RPMI8226 (cell line): ENCODE measurements at places on chromosomes 1 and 21.

GRCh38 chr1:178101266-178101630, 7.3 kb downstream of the RASAL2 start:
- no peak for DNase-seq

DNA sequence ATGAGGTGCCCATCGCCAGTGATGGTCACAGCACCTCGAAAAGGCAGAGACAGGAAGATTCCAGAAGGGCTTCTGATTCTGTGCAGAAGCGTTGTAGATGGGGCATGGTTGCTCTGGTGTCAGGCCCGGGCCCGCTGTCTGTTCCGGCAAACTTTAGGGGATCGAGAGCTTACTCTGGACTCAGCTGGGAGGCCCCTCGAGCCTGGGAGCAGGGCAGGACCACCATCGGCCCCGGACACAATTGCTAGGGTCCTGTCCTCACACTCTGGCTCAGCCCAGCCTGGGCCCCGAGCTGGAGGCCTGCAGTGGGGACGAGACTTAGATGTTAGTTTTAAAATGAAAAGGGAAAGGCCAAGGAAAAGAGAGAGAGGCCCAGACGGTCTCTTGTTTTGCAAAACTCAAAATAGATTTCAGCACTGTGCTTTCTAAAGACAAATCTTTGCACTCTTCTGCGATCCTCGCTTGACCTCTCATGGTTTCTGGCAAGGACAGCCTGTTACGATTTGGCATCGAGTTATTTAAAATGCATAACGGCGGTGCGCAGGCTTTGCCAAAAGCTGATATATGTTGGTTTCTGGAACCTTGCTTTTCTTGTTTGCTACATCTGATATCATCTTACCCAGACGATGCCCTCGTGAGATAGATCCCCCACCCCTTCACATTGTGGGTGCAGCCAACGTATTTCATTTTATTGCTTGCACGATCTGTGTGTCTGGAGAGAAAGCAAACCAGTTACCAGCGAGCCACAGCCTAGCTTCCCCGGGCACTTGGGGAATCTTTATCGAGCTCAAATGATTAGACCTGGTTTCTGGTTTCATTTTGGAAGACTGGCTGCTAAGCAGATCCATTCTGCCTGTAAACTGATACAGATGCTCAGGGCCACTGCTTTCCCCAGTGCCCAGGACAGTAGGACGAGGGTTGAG, 58.0 kb downstream of the PRDM16 start:
- DNase-seq, result no peak

GRCh38 chr1:161119092-161119903, 1.4 kb downstream of the NIT1 start:
- DNase-seq, result peak; percentile 64

GRCh38 chr1:21680918-21681317, 11.8 kb upstream of the RAP1GAP start:
- no peak for DNase-seq

GRCh38 chr1:242651817-242652216, 127.3 kb upstream of the PLD5 start:
- peak; percentile 20 for DNase-seq

GRCh38 chr1:158249646-158250045, 4.6 kb upstream of the CD1A start:
- no peak for DNase-seq

DNA sequence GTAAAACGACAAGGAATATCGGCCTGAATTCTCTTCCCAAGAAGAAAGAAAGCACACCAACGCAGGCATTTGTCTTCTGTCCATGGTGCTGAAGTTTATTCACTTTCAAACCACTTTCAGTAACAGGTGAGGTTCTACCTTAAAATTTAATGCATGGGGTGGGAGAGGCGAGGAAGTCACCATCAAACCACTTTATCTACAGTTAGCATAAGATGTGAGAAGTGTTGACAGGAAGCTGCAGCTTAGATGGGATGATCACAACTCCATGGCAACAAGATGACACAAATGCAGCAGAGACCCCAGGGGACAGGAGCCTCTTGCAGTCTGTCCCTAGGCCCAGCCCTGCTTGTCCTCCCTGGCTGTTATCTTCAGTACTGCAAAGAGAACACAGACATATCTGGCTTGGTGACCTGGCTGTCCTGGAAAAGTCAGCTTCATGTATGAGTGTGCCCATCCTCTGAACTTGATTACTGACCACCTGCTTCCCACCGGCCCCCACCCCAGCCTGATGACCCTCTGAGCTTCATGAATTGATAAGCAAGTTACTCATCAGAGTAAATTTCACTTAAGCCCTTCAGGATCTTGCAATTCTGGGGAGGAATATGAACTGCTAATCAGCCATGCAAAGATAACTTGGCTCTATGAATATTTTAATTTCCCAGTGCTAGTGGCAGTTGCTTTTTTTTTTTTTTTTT, 1.8 kb downstream of the NPPA start:
- peak; percentile 44 for DNase-seq

GRCh38 chr21:44579833-44580144, 615 bp downstream of the KRTAP10-5 start:
- DNase-seq, result no peak

DNA sequence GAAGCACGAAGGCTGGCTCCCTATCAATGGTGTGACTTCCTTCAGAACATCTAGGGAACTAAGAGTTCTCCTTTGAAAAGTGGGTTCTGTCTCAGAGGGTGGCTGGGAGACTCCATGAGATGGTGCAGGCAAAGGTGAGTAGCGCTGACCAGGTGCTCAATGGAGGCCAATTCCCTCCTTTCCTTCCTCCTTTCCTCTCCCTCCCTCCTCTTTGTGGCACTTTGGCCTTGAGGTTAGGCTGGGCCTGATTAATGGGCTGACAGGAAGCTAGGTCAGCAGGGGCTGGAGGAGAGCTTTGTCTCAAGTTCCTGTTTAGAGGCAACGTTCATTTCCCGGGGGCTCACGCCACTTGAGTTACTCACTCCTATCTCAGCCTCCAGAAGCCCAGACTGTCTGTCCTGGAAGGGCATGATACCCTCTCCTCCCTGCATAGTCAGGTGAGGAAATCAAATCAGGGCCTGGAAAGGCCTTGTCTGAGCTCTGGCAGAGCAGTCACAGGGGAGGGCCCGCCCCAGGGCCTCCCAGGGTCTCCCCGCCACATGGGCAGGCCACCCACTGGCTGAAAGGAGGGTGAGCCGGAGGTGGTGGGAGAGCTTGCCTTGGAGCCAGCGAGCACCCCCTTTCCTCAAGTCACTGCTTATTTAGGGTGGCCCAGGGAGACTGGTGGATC, 58.4 kb upstream of the SSBP3 start:
- peak; percentile 41 for DNase-seq

DNA sequence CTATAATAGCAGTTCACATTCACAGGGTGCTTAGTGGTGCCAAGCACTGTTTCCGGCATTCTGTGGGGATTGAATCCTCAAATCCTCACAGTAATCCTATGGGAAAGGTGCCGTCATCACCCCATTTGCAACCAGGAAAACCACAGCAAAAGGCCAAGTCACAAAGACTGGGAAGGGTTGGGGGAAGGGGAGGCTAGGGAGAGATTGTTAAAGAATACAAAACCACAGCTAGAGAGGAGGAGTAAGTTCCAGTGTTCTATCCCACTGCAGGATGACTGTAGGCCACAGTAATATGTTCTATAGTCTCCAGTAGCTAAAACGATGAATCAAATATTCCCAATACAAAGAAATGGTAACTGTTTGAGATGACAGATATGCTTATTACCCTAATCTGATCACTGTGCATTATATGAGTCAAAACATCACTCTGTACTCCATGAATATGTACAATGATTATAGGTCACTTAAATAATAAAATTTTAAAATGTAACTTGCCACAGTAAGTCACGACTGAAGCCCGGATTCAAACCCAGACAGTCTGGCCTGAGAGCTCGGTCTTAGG, 256.8 kb downstream of the TOMM20 start:
- DNase-seq, result no peak

DNA sequence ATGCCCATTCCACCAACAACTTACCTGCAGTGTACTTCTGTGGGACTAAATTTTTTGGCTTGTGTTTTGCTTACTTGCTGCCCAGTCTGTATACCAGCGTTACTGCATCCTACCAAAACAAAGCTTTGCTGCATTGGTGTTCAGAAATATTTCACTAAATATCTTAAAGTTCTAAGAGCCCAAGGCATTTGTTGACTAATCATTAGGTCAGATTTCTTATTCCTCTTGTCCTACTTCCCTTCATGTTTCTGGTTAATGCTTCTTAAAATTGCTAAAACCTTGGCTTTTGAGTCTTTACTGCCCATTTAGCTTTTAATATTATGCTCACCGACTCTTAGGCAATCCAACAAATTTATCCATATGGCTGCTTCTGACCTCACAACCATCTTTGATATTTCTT, 161.8 kb downstream of the DPYD start:
- no peak for DNase-seq

- DNase-seq, result no peak
Observed at GRCh38 chr1:207494171-207494570, 1.8 kb upstream of the CR1 start.

GRCh38 chr1:88472298-88472697, 211.8 kb upstream of the PKN2 start:
- no peak for DNase-seq

DNA sequence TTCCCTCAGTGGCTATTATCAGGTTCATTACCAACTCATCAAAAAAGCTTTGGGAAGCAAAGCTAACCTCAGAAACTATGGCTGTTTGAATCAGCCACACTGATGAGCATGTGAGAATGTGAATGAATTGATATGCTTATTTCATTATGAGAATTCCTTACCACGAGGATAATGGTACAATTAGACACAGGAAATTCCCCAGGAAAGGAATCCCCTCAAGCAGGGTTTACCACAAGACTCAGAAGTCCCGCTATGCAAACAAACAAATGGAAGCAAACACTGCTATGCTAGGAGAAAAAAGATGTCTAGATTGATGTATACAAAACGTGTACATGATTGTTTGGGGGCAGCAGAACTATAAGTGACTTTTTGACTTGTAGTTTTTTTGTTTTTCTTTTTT, 205.0 kb downstream of the HMCN1 start:
- no peak for DNase-seq

DNA sequence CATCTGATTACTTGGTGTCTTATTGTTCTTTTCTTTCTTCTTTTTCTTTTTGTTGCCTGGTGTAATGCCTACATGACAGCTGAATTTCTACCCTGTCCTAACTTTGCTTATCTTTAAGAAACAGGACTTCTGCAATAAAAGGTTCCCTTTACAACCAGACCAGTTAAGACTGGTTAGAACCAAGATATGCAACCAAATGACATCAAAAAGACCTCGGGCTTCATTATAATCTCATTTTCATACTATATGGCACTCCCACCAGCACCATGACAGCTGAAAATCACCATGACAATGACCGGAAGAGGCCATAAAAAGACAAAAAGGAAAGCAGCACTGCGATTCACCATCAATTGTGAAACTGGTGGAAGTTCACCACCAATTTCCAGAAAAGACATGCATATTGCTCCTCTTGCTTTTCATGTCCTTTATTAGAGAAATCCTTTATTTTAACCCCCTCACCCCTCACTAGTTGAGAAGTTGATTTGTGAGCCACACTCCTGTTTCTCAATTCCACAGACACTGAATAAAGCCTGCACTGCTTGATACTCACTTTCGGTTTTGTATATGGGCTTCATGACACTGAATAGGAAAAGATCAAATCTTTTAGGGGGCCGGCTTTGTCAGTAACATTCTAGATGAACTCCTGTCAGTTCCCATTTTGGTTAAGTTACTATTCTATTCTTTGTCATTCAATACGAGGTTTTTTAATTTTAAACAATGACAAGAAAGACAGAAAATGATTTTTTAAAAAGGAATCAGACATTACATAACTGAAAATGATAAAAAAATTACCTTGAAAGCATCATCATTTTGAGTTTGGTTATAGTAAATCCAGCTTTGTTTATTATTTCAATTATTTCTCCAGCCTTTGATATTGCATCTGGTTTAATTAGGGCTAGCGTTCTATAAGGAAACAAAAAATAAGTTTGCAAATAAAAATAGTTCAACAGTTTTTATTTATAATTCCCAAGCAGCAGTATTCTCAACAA, 58.1 kb downstream of the NME7 start:
- DNase-seq, result no peak

DNA sequence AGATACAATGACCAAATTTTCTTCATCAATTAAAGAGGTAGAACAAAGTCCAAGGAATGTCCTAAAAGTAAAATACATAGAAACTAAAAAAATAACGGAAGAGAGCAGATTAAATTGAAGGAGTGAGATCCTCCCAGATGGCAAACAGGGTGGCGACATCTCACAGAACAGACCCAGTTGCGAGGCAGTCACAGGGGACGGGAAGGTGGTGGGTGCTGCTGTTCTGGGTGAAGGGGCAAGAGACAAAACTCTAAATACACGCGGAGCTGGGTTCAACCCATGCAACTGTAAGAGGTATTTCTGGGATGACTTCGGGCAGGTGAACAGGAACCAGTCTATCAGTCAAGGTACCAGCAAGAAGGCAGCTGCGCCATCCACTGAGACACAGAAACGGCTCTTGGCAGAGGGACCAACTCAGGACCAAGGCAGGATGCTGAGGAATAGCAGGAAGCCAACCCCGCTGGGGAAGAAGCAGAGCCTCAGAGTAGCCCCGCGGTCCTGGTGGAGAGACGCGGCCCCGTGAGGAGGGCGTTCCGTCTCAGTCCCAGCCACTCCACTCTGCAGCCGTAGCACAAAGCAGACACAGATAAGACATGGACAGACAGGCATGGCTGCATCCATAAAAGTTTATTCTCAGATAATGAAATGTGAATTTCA, 32.2 kb downstream of the WDR4 start:
- no peak for DNase-seq

DNA sequence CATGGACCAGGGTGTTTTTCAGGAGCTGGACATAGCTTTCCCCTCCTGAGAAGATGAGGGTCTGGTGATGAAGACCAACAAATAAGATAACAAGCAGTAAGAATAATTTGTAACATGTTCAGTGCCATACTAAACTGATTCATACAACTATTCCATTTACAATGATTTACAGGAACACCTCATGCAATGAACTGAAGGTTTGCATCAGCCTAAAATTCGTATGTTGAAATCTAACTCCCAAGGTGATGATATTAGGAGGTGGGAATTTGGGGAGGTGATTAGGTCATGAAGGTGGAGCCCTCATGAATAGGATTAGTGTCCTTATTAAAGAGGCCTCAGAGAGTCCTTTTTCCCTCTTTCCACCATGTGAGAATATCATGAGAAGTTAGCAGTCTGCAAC, 15.9 kb upstream of the NIBAN1 start:
- no peak for DNase-seq

GRCh38 chr21:31943561-31943960, 70.7 kb downstream of the HUNK start:
- no peak for DNase-seq

DNA sequence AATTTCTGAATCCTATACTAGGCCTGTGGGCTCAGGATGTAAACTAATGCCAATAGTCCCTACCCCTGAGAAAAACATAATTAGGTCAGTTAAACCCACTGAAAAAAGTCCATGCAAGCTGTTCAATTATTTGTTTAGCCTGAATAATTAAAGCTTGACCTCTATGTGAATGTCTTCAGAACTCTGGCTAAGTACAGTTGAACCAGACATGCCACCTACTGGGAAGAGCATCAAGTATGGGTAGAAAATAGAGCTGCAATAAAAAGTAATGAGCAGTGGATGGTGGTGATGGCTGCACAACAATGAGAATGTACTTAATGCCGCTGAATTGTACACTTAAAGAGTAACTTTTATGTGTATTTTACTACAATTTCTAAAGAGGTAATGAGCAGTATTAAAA, 23.6 kb upstream of the SLC19A2 start:
- no peak for DNase-seq

GRCh38 chr1:58883037-58883887, 99.4 kb upstream of the JUN start:
- peak; percentile 39 for DNase-seq

- no peak for DNase-seq
Observed at GRCh38 chr1:94398356-94398755, 19.8 kb upstream of the ABCD3 start.
